ENCODE measurements at places on chromosomes 12 and 14. TPM values are rescaled to one million over a fixed set of nuclear protein-coding genes. Genes with fewer than 3 reads are reported as not detected.
A peak's percentile ranks its signal among the peaks of the same experiment; 100 is the strongest.

DNA sequence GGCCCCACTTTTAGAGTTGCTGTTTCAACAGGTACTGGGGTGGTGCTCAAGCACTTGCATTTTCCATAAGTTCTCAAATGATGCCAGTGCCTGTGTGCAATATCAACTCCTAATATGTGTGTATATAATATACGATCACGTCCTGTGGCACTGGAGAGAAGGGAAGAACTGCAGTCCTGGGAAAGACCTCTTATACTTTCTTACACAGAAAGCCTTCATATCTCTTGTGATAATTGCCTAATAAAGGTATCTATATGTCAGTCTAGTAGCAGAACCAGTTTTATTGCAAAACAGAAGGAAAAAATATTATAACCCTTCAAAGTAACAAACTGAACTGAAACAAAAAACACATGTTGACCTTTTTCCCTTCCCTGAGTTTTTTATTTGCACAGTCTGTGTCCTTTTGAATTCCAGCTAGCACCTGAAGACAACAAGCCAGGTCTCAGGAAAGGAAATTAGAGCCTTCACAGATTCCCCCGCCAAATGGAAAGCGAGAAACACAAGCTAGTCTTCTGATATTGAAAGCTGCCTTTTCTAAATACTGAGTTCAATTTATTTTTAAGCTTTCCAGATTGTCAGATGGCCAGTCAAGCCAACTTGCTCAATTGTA is 44.4 kb downstream of the IGF1 start:
- DNase-seq, result no peak

DNA sequence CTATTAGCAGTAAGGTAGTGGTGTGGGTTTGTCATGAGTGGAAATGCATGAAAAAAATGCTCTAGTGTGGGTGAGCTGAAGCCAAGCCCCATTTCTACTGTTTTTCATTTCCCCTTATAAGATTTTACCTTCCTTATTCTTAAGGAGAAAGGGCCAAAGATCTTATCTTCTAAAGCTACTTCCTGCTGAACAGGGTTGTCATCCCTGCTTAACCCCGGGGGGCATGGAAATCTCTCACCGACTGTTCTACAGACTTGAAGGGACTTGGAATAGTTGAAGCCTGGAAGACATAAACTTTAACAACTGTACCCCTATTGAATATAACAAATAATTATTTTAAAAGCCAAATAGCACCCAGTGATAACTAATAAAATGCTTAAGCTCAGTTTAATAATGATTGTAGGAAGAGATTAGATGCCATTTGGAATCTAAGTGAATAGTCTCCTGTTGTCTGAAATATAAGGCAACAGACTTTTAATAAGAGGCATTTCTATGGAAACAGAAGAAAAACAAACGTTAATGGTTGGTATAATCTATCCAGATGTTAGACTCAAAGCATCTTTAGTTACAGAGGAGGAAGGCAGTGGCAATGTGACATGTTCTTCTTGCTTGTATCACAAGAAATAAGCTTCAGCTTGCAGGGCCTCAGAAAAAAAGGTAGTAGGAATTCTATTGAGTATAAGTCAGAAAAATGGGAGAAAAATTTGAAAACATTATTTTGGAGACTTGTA is 1.8 kb upstream of the GMFB start:
- peak; percentile 15 for DNase-seq

DNA sequence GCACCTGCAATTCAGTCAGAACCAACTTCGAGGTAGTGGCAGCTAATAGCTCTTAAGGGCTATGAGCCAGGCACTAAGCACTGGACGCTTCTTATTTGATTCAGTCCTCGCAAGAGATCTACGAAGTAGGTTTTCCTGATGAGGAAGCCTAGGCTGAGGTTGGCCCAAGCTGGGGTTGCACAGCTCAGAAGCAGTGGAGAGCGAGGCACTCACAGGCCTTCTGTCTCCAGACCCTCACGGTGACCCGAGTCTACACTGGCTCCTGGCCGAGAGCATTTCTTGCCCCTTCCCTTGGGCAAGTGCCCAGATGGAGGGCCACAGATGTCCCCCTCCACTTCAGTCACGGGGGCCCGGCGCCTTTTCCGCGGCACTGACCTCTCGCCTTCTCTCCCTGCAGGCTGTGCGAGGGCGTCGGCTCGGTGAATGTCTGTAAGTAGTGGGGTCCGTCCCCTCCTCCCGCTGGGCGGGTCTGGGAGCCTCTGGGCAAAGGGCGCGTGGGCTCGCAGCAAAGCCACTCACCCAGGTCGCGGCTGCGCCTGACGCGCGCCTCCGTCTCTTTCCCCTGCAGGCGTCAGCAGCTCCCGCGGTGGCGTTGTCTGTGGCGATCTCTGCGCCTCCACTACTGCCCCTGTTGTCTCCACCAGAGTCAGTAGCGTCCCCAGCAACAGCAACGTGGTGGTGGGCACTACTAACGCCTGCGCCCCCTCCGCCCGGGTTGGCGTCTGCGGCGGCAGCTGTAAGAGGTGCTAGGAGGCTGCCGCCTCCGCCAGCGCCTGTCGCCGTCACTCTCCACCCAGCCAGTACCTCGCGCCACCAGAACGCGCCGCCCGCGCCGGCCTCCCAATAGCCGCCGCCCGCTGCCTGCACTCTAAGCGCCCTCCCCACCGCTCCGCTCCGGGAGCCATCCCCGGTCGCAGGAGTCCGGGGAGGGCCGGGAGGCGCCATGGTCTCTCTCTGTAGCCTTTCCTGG is 13.1 kb downstream of the KRT83 start:
- peak; percentile 91 for DNase-seq

Gene RNASE3
- total RNA-seq, result not detected

- no peak for DNase-seq
Observed at GRCh38 chr12:122184517-122184916, 1.6 kb downstream of the LRRC43 start.

Gene PMCH
- total RNA-seq, result not detected

Gene CAPS2
- total RNA-seq, result 5.2 TPM

DNA sequence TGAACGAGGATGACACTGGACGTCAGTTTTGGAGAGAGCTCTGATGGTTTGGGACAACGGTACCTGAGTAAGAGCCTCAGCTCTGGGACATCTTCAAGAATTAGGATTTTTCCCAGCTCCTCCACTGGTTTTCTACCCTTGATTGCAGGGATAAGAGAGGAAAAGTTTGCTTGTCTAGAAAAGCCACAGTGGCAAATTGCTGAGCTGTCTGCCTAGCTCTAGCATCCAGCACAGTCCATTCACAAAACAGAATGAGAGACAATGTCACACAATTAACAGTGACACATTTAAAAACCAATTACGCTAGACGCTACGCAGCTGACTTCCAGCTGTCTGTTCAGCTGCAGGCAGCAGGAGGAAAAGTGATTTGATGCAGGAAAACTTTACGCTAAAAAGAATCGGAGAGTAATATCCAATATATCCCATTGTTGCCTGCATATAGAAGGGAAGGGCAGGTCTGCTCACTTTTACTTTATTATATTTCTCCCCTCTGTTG is 168.1 kb upstream of the PRICKLE1 start:
- no peak for DNase-seq

Gene IL31
- total RNA-seq, result not detected

DNA sequence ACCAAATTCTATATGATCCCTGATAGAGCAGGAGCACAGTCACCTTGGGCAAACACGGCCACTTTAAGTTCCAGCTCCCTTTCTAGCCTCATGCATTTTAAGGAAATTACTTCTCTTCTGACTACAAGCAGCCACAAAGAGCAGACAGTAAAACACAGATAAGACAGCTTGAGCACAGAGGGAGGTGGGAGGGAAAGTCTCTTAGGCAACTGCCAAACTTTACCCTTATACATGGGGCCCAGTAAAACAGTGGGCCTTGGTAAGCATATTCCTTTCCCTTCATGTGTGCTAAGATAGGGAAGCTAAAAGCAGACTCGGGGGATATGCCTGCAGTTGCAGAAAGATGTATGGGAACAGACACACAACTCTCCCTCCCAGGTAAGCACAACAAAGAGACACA is 235.9 kb downstream of the CPNE8 start:
- no peak for DNase-seq

DNA sequence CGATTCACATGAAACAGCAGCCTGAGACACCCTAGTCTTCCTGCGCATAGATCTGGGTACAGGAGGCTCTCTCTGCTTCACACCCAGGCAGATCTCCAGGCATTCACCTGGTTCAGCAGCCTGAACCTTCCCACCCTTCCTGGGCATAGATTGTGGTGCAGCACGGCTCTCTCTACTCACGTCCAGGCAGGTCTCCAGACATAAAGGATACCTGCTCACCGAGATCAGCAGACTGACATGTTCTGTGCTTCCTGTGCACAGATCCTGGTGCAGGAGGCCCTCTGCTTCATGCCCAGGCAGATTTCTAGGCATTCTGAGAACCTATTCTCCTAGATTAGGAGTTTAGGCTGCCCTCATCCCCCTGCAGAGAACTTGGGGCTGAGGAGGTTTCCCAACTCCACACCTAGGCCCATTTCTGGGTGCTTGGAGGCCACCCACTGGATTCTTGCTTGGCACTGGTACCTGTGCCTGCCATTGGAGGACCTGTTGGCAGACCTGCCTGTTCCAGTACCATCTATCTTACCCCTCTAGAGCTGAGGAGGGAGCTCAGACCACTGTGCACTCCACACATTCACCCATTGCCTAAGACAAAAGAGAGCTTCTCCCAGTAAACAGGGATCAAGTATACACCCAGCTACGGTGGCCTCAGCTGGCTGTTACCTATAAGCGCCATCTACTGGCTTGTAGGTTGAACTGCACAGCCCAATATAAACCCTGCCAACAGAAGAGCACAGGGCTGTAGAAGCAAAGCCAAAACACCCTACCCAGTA is 28.0 kb upstream of the GARIN6 start:
- DNase-seq, result peak; percentile 15

- DNase-seq, result no peak
Observed at GRCh38 chr12:98417266-98417665, 98.1 kb upstream of the TMPO start.

Gene STAB2
- total RNA-seq, result not detected

DNA sequence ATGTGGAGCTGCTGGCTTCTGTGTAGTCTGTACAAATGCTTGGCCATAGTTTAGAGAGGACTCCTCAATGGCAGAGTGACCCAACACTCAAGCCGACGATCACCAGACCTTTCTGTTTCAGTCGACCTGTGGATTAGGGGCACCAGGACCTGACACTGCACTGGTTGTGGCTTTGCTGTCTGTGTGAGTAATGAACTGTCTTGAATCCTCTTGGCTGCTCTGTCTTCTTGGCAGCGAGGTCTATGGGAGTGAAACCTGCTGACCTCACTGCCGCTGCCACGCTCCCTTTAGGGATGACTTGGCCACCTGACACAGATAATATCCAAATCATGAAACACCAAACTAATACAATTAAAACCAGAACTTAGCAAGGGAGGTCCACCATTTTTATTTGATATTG is 83.5 kb upstream of the C14orf180 start:
- DNase-seq, result no peak

Gene SIX1
- not detected for total RNA-seq

Gene MANSC1
- 0.94 TPM for total RNA-seq
